ENCODE measurements at places on chromosomes 6 and 20.

DNA sequence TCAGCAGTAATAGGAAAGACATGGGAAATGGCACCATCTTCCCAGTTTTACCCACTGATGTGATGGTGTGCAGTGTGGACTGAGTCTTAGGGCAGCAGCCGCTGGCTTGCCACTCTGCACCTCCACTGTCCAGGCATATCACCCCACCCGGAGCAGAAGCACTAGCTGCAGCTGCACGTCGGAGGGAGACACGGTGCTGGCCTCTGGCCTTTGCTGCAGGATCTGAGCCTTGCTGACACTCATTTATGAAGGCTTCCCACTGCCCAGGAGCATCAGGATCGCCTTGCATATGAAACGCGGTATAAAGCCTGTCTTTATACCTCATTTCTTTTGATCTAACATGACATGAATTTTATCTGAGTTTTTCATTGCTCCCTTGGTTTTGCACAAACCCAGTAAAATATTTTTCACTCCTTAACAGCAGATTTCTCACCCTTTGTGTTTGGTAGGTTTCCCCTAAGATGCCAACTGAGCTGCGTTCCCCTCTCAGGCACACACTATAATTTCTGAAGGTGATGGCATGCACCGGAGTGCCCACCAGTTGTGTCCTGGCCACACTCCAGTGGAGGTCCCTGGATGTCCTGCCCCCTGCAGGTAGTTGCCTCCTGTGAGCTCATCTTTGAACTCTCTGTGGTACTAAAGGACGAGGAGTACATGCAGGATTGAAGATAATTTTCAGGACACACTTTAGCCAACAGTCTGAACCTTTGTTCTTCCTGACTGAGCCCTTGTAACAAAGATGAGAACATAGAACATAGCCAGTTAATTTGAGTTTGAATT, 9.0 kb upstream of the EXOC2 start:
- no peak for DNase-seq

DNA sequence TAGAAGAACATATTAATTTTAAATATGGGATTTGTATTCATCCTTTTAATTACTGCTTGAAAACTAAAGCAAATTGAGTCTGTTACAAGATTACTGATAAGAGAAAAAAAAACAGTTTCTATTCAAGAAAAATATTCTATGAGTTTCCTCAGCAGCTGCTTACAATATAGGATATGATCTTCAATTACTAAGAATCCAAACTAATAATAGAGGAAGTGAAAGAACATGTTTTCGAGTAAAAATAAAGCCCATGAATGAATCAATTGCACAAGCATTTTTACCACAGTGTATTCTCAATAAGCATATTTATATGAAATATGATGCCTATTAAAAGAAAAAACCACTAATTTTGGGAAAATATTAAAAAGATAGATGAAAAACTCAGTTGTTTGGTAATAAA, 63.4 kb downstream of the AHI1 start:
- DNase-seq, result peak; percentile 65

- DNase-seq, result no peak
These were observed 12.2 kb downstream of the LIN28B start for GRCh38 chr6:104969108-104969507.

DNA sequence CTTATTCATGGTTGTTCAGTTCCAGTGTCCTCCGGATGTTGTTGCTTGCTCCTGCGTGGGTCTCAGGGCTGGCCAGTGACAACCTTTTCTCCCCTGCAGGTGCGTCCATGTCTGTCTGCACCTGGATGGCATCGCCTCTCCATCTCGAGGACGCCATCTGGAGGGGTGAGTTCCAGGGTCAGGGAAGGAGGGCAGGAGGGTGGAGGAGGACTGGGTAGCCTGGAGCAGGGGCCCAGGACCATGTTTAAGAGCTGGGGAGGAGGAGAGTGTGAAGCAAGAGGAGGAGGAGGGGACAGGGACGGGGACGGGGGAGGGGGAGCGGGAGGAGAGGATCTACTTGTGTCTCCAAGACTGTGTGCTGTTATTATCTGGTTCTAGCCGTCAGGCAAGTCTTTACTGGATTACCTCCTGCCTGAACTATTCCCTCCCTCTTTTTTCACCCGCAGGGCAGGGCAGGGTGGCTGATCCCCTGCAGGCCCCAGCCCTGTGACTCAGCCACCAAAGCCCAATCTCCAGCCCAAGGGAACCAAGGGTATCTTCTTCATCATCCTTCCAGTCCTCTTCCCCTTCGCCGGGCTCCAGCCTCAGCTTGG, 32.2 kb upstream of the TULP1 start:
- DNase-seq, result no peak

DNA sequence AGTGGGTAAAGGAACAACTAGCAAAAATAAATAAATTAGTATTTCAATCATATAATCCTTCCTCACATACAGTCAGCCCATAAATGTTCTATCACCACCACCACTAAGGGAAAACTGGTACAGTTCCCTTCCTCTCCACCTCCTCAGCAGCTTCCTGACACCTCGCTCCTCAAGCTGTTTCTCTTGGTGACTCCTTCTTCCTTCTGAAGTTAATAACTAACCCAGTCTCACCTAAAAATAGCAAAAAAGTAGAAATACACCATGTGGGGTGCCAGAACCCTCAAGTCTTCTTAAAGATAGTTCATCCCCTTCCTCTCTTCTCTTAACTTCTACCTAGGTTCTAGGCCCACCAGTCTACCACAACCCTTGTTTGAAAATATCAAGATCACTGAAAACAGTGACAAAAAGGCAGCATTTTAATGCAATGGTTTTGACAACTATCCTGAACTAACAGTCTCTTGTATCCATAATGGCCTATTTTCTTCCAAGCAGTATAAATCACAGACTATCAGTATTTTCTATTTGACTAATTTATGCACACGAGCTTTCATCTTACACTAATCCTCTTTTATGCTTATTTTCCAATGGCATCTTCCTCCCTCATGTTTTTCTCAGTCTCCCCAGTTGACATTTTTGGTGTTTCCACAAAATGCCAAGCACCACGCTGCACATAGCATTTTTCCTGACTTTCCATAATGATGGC, 85.5 kb downstream of the KHDC1L start:
- DNase-seq, result no peak

GRCh38 chr20:62625921-62626547, 16.3 kb upstream of the SLCO4A1 start:
- no peak for DNase-seq

- no peak for DNase-seq
These were observed 409.1 kb downstream of the PKHD1 start for GRCh38 chr6:51678274-51678673.

DNA sequence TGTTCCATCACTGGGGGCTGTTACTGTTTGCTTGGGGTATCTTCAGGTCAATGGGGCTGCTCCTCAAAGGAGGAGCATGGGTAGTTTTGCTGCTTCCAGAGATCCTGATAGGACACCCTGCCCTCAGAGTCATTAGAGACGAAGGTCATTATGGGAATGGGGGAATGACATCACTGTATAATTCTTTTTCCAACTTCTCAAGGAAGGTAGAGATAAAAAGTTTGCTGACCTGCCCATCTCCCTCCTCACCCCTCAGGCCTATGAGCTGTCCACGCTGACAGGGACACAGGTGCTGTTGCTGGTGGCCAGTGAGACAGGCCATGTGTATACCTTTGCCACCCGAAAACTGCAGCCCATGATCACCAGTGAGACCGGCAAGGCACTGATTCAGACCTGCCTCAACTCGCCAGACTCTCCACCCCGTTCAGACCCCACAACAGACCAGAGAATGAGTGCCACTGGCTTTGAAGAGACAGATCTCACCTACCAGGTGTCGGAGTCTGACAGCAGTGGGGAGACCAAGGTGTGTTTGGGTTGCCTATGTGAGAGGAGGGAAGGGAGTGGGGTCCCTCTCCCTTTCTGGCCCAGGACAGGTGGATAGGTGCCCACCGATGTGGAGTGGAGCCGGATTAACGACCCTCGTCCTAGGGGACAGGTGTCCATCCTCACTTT, 2.7 kb downstream of the SRF start:
- no peak for DNase-seq

- no peak for DNase-seq
These were observed 70.4 kb downstream of the DOK5 start for GRCh38 chr20:54545676-54546358.

DNA sequence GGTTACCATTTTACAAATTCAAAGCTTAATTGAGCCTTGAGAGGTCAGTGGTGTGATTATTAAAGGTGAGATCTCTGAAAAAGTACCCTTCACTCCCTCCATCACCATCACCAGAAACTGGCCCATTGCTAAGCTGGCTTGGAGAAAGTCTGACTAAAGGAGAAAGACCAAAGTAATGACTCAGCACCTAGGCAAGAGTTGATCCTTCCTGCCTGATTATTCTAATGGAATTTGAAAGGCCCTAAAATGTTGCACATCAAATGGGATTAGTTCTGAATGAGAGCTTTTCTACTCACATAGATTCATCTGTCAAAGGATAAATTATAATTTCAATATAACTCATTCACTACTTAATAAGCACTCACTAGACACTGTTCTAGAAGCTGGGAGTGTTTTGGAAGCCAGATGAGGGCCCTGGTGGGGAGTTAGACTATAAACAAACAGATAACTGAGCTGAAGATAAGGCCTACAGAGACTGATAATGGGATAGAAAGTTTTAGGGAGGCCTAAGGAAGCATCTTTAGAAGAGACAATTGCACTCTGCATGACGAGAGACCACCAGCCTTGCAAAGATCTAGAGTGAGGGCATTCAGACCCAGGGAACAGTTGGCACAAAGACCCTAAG, 366.7 kb downstream of the SYNE1 start:
- DNase-seq, result no peak

DNA sequence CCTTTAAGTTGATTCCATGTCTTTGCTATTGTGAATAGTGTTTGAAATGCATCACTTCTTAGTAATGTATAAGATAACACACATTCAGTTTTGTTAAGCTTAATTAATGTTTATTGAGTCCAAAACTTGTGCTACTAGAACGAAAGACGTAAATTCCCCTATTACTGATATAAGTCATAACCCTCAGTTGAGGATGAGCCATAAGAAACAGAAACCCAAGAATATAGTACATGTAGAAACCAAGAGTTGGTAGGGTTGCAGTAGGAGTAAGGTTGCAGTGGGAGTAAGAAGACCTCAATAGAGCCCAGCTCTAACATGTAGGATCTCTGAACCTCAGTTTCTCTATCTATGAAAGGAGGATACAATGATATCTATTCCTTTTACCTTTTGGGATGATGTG, 19.3 kb downstream of the CITED2 start:
- no peak for DNase-seq

- DNase-seq, result no peak
These were observed 98.1 kb downstream of the RALGAPA2 start for GRCh38 chr20:20614391-20614790.

DNA sequence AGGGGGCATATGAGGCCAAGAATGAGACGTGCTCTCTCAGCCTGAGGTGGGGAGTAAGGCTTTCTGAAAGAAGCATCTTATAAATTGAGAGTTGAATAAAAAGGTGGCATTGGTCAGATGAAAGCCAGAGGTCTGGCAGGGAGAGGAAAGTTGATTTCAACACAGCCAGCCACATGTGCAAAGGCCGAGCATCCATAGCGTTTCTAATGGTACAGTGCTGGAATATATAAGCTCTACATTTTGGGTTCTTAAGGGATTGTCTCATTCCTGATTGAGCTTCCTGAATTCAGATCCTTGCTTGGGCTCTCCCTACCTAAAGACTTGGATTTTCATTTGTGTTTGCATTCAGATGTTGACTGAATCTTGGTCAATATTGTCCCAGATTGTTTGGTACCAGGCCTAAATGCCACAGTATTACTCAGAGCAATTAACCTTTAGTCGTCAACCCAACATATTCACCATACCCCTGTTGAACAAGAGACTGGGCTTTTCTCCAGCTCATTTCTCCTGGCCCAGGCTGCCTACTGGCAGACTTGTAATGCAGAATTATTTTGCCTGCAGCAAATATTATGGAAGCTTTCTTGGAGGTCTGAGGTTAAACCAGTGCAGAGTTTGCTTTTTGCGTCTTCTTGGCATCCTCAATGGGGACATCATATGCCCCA, 14.5 kb upstream of the BCAS1 start:
- no peak for DNase-seq

GRCh38 chr6:108947114-108947854, 99.1 kb downstream of the ARMC2 start:
- no peak for DNase-seq

- no peak for DNase-seq
These were observed 3.3 kb downstream of the CST11 start for GRCh38 chr20:23449421-23449820.

DNA sequence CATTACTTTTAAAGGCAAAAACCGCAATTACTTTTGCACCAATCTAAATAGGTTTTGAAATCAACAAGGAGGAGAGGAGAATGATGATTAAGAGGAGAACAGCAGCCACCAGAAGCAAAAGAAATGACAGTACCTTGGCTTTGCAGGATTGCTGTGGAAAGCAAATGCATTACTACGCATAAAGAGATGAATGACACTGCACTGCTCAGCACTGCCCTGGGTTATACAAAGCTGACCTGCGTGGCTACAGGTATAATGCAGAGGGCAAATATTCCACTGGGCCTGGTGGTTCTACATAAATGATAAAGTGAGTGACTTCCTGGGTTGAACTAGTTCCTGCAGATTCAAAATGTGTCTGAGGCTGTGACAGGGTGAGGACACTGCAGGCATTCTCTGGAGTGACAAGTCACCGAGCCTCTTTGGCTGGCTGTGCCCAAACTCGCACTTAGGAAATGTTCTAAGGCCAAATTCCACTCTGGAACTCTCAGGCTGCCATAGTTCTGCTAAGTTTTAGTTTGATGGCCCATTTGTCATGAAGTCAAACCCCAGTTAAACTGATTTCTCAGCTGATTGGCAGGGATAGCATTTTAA, 78.6 kb downstream of the INSM1 start:
- DNase-seq, result no peak

DNA sequence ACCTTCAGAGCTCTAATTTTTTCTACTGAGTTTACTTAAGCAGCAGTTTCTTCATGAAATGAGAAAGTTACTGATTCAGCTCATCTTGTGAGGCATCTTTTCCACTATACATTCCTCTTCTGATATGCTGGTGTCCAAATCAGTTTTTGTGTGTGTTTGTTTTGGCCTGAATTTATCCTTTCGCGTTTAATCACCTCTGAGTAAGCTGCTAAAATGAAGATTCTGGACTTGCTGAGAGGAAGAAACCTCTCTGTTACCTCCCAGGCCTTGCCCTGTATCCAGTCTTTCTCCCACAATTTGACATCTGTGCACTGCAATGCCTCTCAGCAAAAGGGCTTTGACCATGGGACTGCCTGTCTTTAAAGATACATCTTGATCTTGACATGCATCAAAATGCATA, 536.2 kb upstream of the NRSN1 start:
- DNase-seq, result no peak

Measured in GM06990 (cell line).